T-helper 2 cell treated with Interferon-gamma antibody and Interleukin-4, amounts not matched to agents 5 μg/mL and 100 μg/mL, for 36 hours (primary cell): ENCODE measurements at places on chromosomes 11 and 22.

- DNase-seq, result no peak
Measured at GRCh38 chr11:83827940-83828554, 541.9 kb upstream of the CCDC90B start.

- DNase-seq, result no peak
Measured at GRCh38 chr11:15106201-15106965, 8.3 kb upstream of the INSC start.

- DNase-seq, result no peak
Measured at GRCh38 chr22:23179381-23180299, 669 bp upstream of the BCR start.

- DNase-seq, result no peak
Measured at GRCh38 chr11:120633616-120634393, 122.3 kb downstream of the GRIK4 start.
